Activated effector memory CD4-positive, alpha-beta T cell treated with anti-CD3 and anti-CD28 coated beads, Interleukin-2, amount 50 U/mL, for 16 hours (primary cell): ENCODE measurements at places on chromosomes 3 and 15.

GRCh38 chr3:21754839-21755238 is 3.8 kb upstream of the ZNF385D start:
- no peak for DNase-seq

DNA sequence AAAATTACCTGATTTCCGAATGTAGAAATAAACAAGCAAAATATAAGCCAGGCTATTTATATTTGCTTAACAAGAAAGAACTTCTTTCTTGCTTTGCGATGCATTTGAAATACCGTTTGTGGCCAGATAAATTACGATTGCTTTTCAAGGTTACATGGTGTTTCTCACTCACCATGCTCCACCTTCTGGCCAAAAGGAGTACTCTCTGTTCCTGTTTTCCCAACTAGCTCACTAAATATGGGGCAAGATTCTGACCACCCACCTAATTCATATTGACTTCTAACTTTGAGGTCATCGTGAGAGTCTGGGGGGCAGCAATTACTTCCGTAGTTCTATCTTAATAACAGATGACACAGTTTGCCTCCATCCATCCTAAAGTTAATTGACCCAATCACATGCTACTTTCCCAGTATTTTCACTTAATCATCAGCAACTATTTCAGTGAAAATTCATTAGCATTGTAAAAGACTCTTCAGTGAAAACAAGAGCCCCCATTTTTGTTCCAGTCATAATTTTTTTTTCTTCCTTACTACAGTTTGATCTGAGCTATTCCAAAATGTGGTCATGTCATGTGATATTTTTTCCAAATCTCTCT is 25.9 kb downstream of the ACP3 start:
- no peak for DNase-seq

DNA sequence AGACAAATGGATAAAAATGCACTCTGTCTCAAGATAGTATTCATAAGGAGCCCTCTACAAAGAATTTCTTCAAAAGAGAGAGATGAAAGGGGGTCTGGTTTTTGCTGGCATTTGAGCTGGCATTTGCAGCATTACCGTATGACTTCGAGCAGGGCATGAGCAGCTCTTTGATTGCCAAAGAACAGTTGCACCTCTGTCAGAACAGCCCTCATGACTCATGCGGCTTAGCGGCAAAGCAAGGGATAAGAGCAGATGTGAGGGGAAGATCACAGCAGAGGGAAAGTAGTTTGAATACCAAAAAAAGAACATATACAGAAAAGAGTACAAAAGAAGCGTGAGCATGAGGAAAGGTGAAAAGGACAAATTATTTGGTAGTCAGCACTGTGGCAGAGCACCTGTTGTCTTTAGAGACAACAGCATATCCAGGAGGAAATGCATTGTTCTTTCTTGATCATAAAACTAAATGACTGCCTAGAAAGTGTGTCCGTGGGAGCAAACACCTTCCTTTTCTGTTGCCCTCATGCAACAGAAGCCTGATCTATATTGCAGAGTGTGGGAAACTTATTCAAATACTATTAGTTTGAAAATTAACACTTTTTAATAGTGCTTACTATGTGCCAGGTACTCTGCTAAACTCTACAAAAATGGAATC is 80.5 kb upstream of the SLC24A5 start:
- DNase-seq, result no peak

- DNase-seq, result no peak
Measured at GRCh38 chr3:169138849-169139420, 524.6 kb downstream of the MECOM start.

GRCh38 chr3:59386165-59386564 is 336.3 kb upstream of the CFAP20DC start:
- DNase-seq, result no peak

DNA sequence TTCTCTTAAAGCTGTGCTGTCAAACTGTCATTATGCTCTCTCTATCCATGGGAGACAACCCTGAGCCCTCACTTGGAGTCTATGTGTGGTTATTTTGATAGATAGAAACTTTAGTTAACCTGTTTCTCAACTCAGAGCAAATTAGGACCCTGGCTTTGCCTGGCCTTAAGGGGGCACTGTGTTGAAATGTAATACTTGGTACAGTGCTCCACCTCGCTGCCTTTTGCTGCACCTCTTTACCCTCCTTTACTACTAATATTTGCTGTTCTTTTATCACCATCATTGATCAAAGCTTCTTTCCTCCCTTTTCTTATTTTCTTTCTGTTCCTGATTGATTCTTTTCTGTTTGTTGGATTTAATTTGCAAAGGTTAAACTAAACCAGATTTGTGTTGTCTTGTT is 34.3 kb downstream of the STT3B start:
- peak; percentile 63 for DNase-seq

GRCh38 chr3:63949005-63949404 is 36.8 kb upstream of the SCAANT1 start:
- no peak for DNase-seq

DNA sequence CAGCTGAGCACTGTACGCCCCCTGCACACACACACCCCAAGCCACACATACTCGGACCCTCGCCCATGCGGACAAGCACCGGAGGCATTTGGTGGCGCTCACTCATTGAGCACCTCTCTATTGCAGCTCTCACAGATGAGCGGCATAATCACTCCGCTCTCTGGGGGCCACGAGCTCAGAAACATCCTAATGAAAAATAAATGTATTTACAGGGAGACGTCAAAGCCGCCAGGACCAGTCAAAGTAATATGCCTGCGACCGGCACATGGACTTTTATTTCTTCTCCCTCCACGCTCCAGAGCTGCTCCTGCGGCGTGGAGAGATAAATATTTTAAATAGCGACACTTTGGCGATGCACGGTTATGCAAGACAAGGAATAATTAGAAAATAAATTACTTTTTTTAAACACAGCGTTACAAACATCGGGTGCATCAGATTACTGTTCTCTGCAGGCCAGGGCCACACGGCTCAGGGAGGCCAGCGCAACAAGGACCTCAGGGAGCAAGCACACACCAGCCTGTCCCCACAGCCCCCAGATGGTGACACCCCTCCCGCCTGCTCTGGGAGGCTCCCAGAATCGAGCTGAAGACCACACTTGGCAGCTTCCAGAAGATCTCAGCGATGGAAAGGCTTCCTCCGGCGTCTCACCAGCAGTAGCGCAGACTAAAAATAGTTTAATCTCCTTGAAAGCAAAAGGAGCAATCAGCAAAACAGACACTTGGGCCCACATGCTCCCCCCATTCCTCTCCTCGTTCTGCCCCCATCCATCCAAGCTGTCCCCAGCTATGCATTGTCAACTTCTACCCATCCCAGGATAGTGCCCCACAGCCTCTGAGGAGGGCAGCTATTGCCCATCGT is 48.0 kb downstream of the CACNA2D2 start:
- DNase-seq, result no peak

GRCh38 chr3:148408667-148409066 is 289.0 kb upstream of the AGTR1 start:
- DNase-seq, result no peak

DNA sequence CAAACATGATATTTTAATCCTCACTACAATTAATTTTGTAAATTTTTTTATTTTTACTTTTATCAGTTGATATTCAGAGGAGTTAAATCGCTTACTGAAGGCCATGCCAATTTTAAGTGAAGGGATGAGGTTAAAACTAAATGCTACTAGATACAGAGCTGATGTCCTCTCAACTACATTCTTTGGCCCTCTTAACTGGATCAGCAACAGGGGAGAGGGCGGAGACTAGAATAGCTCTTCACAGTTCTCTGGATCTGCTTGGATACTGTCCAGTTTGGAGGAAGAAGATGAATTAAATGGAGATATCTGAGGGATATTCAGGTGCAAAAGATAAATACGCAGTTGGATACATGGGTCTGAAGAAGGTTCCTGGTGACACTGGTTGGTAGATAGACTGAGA is 85.6 kb upstream of the LYSMD4 start:
- no peak for DNase-seq

DNA sequence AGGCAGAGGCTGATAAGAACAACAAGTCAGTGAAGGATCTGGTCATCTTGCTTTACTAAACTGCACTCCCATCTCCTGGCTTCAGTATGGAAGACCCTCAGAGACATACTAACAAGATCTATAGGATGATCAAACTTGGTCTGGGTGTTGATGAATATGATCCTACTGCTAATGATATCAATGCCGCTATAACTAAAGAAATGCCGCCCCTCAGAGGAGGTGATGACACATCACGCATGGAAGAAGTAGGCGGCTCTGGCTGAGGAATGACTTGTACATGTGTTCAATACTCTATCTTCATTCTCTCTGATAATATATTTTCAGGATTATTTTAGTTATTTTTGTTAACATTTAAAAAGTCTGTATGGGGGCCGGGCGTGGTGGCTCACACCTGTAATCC is 17.5 kb upstream of the EIF2B5 start:
- no peak for DNase-seq

GRCh38 chr15:42118650-42119445 is 24.5 kb upstream of the PLA2G4D start:
- DNase-seq, result no peak

DNA sequence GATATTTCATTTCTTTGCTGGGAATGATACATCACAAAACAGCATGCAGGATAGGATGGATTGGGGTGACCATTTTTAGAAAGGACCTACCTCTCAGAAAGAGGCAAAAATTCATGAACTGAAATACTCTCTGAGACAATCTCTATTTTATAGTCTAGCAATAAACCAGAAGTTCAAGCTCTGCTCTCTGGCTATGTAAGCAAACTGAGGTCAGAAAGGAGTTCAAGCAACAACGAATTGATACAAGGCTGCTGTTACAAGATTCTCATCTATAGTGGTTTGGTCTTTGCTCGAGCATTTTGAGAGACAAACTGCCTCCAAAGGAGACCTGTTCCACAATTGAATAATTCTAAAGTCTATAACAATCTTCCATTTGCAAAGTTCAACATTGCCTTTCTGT is 84.7 kb upstream of the GOLGA8J start:
- DNase-seq, result no peak

DNA sequence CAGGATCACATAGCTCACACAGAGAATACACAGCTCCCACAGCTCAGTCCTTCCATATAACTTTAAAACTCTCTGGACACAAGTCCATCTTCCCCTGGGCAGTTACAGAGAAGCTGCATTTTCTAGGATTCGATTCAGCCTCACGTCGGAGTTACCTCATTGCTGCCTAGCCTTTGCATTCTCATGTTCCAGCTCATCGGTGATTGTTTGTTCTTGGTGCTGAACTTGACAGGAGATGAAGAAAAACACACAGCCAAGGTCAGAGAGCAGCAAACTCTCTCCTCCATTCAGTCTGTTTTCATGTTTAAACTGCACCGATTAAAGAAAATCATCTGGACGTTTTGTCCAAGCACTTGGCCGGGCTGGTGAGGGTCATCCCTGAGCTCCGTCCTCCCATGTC is 375.5 kb upstream of the CFAP20DC start:
- DNase-seq, result no peak

DNA sequence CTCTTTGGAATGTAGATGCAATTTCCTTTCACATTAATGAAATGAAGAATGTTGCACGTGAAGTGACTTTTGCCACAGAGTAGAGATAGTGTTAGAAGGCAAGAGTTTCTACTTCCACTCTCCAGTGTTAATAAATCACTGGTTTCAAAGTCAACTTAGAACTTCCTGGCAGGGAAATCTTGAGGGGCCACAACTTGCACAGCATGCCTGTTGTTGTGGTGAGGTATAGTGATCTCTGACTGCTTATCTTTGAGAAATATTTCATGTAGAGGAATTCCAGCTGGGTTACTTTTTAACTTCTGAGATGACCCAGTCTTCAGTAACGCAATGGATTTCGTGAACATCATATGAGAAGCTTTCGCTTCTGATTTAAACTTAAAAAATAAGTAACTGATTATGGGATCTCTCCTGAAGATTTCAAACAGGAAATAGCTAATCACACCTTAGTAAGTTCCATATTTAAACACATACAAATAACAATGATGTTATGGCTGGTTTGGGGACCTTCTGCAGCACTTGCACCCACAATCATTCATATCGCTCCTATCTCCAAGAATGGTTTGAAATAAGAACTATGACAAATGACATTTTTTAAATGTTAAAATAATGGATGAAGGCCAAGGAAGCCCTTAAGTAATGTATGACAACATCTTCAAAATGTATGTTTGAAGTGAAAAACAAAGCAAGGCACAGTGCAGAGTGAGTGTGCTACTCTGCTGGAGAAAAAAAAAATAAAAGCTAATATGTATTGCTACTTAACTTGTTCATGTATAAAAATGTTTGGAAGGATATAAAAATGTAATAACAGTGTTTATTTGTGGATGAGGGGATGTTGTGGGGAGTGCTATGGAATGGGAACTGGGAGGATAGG is 726.5 kb upstream of the NECTIN3 start:
- DNase-seq, result no peak

DNA sequence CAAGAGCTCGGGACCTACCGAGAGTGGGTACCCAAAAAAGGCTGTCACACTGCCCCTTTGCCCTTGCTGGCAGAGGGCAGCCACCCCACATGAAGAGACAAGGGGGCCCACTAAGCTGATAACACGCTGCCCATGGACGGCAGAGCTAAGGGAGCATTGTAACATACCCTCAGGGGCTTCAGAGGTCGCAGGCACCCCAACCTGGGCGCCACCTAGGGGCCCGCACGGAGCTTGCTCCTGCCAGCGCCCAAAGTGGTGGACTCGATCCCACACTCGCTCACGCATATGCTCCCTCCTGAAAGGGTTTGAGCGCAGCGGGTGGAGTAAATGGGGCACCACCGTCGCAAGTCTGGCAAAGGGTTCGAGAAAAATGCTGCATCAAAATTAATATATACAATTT is 975.4 kb downstream of the ZPLD1 start:
- DNase-seq, result peak; percentile 57

- no peak for DNase-seq
Measured at GRCh38 chr3:178393146-178393545, 143.1 kb upstream of the KCNMB2 start.

DNA sequence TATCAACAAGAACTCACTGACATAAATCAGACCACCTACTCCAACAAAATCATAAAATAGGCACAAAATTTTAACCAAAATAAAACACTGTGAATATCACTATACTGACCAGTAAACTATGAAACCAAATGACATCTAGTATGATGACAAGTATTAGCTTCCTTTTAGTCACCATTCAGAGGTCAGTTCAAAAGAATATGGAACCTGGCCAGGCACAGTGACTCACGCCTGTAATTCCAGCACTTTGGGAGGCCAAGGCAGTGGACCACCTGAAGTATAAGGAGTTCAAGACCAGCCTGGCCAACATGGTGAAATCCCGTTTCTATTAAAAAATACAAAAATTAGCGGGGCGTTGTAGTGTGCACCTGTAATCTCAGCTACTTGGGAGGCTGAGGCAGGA is 65.8 kb downstream of the SMARCC1 start:
- DNase-seq, result no peak

DNA sequence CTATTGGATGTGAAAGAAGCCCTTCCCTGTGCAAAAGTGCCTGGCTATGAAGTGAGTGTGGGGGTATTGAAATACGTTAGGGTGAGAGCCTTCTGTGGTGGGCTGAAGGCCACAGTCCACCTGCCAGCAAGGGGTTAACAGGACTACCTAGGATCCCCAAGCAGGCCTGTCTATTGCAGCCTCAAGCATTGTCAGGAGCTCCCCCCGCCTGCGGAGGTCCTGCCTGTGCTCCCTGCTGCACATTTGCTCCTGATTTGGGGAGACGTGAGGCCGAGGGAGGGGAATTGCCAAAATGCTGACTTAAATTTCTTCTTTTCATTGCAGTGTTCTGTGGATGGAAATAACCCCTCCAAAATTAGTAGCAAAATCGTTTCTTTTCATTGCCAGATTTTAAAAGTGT is 56.2 kb downstream of the GABRG3 start:
- DNase-seq, result no peak
